ENCODE measurements at places on chromosomes 7 and 10. TPM values are rescaled to one million over a fixed set of nuclear protein-coding genes. Genes with fewer than 3 reads are reported as not detected.

ADRA2A gene
- not detected for total RNA-seq

AMZ1 gene
- total RNA-seq = 0.88 TPM

SLC18A3 gene
- total RNA-seq = not detected

CARD11 gene
- 0.88 TPM for total RNA-seq

CCL24 gene
- total RNA-seq = not detected

OR2A42 gene
- total RNA-seq = not detected

TMEM184A gene
- total RNA-seq = 0.44 TPM

MBL2 gene
- not detected for total RNA-seq

TMEM213 gene
- not detected for total RNA-seq

LEP gene
- total RNA-seq = not detected

TFPI2 gene
- total RNA-seq = 1,118 TPM

C7orf57 gene
- total RNA-seq = under 0.01 TPM

GPER1 gene
- 3.4 TPM for total RNA-seq

IDI2 gene
- not detected for total RNA-seq

CLDN12 gene
- 79.7 TPM for total RNA-seq

CASTOR2 gene
- total RNA-seq = 10.1 TPM

FGF8 gene
- not detected for total RNA-seq

PPP1R9A gene
- 0.14 TPM for total RNA-seq

RSPH10B gene
- total RNA-seq = under 0.01 TPM

TMEM270 gene
- total RNA-seq = not detected

MACC1 gene
- not detected for total RNA-seq

HOXA11 gene
- 17.8 TPM for total RNA-seq

FAM25G gene
- total RNA-seq = not detected

CYP2E1 gene
- total RNA-seq = 3.5 TPM

OPN1SW gene
- total RNA-seq = not detected

DGKB gene
- not detected for total RNA-seq
